ENCODE measurements at places on chromosomes 5 and 9.
A peak's percentile ranks its signal among the peaks of the same experiment; 100 is the strongest.

DNA sequence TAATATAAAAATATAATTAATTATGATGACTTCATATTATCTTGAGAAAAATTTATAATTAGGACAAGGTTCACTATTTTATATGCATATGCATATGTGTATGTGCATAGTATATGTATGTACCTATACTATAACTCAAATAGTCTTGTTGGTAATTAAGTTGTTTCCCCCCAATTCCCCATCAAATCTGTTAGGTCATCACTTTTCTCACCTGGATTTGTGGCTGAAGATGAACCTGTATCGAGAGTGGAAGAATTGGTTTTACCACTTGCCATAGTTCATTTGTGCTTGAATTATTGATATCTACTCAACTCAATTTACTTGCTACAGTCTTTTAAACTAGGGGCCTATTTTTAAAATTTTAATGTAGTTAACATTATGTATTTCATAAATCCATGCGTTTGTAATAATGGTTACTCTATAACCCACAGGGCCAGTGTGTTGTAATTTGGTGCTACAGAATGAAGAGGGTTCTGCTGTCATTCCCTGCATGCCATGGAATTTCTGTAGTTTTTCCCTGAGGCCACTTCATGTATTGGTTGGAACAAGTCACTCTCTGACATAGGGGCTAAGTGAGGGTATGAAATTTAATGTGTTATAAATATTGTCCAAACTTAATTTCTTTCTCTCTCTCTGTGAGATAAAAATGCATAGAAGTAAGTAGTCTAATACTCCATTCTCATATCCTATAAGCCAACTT, 74.9 kb downstream of the TAF11L14 start:
- DNase-seq, result no peak

- no peak for DNase-seq
Measured at GRCh38 chr5:177984584-177985206, 11.3 kb downstream of the PROP1 start.

DNA sequence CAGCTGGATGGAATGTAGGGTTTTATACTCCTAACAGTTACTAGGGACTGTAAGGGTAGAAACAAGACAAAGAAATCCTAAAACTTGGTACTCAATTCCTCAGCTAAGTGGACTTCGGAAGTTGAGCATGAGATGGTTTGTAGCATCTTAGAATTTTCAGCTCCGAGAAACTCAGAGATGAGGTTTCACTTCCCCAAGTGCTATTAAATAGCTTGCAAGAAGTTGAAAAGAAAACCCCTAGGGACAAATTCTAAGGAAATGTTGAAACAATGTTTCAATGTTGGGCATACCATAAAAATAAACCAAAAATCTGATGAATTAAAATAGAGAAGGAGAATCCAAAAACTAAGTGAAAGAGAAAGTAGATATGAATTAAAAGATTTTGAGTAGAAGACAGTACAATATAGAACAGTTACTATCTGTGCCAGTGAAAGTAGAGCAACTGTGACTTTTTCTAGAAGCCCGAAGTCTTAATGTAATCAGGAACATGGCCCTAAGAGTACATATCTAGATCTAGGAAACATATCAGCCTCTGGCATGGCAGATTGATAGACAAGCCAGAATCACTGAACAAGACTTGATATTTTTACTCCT, 308.6 kb upstream of the RGMB start:
- DNase-seq, result no peak

- DNase-seq, result no peak
Measured at GRCh38 chr9:33318781-33319180, 28.5 kb downstream of the NFX1 start.

GRCh38 chr9:79774356-79774755, 202.6 kb downstream of the TLE4 start:
- DNase-seq, result no peak

DNA sequence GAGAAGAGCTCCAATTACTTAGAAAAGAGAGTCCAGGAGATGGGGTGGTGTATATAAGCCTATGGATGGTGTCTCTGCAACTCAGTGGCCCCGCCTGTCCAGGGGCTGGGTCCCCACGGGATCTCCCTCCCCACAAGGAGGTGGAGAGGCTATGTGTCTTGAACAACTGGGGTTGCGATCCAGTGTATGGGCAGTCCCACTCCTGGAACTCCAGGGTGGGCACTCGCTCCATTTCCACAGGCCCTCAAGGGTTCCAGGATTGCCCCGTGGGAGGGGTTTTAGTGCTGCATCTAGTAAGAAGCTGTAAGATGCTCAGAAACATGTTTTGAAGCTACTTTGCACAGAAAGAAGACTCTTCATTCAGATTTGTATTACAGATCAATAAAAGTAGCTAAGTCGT, 558 bp upstream of the SMAD5 start:
- DNase-seq, result no peak

- DNase-seq, result no peak
Measured at GRCh38 chr9:20479419-20480155, 142.7 kb downstream of the MLLT3 start.

DNA sequence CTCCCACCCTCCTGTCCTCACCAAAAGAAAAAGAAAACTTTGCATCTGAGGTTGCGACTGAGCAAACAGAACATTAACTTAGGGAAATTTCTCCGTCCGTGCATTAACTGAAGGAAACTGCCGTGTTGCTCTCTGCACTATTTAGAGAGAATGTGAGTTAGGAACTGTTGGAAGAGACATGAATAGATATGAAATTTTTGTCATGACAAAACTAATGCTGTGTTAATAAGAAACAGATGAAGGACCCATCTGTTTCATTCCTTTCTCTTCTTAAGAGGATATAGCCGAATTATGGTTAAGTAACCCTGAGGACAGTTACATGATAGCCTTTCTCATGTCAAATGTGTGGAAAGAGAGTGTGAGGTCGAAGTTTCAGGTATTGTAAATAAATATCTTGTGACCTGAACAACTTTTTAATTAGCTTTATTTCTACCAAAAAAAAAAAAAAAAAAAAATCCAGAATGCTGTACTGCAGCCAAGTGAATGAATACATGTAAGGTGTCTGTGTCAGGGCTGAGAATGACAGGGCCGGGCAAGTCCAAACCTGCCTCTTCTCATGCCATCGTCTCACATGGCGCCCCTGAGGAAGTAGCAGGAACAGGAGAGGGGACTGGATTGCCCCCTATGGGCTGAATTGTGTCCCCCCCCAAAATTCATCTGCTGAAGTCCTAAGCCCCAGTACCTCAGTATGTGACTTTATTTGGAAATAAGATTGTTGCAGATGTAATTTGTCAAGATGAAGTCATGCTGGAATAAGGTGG, 35.6 kb upstream of the ANKRD33B start:
- no peak for DNase-seq

- DNase-seq, result no peak
Measured at GRCh38 chr5:143244990-143245389, 158.5 kb downstream of the NR3C1 start.

GRCh38 chr9:85600675-85601263, 141.0 kb downstream of the AGTPBP1 start:
- DNase-seq, result no peak

- no peak for DNase-seq
Measured at GRCh38 chr9:72382405-72382804, 17.4 kb upstream of the ZFAND5 start.

- no peak for DNase-seq
Measured at GRCh38 chr9:4721736-4722135, 19.3 kb downstream of the AK3 start.

- peak; percentile 1 for DNase-seq
Measured at GRCh38 chr9:79858508-79858907, 286.7 kb downstream of the TLE4 start.

DNA sequence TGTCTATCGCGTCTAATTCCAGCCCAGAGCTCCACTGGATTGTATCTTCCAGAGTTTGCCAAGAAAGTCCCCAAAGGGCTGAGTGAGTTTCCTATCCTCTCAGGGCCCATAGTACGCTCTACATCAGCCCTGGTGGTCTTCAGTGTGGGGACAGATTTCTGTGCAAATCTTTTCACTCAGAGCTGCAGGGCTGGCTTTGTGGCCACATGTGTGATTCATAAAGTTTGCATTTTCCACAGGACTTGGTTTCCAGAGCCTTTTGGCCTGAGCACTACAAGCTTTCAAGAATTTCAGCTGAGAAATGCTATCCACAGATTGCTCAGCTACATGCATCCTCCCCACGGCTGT, 76.7 kb upstream of the CXCL14 start:
- DNase-seq, result no peak

- DNase-seq, result peak; percentile 15
Measured at GRCh38 chr9:14722391-14723035, at the start of gene CER1. CER1 (minus strand) TSS chr9:14722733; CDS start chr9:14722672, 61 bp downstream.

GRCh38 chr9:99118782-99119466, 14.0 kb downstream of the TGFBR1 start:
- no peak for DNase-seq

DNA sequence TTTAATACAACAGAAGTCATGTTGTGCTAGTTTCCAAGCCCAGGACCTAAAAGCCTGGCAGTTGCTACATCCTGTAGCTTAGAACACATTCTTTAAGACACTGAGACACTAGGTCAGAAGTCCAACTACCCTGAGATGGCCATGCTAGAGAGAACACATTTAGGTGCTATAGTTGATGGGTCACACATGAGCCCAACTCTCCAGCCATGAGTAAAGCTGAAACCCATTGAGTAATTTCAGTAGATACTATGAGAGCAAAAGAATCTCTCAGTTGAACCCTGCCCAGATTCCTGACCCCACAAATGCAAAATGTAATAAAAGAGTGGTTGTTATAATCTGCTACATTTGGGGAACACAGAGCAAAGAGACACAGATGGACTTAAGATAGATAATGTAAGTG, 164.4 kb downstream of the SEMA5A start:
- no peak for DNase-seq

- DNase-seq, result no peak
Measured at GRCh38 chr9:35814106-35814840, 569 bp downstream of the HINT2 start.

DNA sequence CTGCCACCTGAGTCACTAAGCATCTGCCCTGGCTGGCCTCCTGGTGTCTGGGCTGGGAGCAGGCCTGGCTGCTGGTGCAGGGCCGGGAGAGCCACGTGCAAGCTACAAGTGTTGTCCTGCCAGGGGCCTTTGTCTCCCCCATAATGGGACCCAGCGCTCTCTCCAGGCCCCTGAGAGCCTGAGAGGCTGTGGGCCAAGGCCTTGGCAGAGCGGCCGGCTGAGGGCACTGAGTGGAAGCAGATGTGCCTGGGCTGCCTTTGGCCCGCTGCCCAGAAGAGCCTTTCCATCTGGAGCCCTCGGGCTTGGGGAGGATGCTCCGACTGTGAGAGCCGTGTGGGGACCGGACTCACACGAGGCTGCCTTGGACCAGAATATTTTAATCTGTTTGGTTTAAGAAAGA, 185.5 kb downstream of the RGS3 start:
- DNase-seq, result no peak

- no peak for DNase-seq
Measured at GRCh38 chr5:84791730-84792129, 407.1 kb upstream of the EDIL3 start.

- DNase-seq, result no peak
Measured at GRCh38 chr5:143154510-143155370, 248.7 kb downstream of the NR3C1 start.

DNA sequence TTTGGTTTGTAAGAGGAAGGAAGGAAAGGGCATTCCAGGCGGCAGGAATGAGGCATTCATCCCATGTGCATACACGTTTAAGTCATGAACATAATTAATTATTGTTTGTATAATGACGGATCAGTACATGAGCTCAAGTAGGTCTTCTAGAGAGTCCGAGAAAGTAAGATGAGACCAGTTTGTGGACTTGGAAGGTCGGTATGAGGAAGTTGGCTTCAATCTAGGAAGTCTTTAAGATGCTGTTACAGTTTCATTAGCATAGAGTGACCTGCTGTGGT, 2.1 kb downstream of the GTF3C4 start:
- DNase-seq, result no peak

DNA sequence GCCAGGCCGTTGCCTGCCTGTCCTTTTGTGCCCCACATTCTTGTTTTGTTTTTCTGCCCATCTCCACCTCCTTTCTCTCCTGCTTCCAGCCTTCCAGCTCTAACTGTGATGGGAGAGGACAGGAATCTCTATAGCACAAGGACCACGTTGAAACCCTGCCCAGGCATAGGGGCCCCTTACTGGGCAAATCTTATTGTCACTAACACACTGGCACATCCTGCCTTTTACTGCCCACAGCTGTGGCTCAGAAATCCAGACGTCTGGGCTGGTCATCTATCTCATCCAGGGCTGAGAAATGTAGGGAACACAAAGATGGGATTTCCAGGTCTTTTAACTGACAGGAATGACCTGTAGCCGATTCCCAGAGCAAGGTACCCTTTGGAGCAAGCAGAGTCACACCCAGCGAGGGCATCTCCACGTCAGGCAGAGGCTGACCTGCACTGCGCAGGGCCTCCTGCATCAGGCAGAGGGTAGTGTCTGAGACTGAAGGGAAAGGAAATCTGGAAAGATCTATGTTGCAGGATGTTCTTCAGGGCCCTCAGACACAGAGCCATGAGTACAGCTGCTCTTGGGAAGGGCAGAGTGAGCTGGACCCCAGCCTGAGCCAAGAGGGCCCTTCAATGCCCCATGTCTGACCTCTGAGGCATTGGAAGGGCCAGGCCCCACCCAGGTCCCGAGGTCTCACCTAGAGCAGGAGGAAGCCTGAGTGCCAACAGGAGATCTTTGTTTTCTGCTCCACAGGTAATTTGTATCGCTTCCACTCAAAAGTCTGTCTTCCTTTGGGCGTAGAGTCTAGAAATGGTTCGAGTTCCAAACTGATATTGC, 278.8 kb downstream of the FSTL4 start:
- DNase-seq, result no peak

DNA sequence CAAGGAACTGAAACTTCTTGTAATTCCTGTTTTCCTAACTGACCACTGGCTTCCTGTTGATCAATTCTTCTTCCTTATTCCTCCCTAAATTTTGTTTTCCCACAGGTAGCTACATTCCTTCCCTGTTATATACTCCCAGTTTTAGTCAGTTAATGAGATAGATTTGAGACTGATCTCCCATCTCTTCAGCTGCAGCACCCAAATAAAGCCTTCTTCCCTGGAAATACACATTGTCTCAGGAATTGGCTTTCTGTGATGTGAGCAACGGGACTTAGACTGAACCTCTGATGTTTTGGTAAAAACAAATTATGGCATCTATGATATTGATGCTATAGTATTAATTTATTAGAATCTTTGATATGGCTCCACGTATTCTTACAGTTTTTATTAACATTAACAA, 617.3 kb upstream of the ST8SIA4 start:
- no peak for DNase-seq

DNA sequence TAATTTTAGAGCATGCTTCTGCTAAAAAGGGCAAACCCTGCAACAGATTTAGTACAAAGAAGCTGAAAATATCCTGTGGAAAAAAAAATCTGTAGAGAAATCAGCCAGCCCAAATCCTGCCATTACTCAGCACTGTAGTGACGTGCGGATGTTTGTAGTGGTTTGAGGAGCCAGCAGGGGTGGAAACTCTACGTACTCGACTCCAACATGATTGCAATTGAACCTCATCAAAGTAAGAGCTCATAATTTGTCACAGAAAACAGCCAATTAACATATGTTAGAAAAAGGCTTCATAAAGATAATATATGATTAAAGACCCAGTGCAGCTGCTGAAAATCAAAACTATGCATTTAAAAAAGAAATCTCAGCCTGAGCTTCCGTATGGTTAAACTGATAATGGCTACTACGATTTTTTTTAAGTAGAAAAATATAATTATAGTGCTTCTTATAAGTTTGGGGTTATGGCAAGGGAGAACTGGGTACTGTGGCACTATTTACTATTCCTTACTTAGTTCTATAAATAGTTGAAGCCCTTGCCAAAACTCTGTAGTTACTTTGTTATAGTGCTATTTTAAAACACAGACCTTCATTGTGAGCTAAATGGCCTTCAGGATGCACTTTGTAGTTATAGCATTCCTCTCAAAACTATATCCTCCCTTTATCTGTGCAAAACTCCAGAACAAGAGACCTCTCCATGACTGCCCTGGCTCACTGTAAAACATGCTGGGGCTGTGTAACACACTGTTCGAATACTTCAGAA, 49.4 kb downstream of the MEF2C start:
- DNase-seq, result no peak
